Right lobe of liver (tissue), 6 donors: ENCODE measurements at places on chromosomes 2 and 18. TPM values are rescaled to one million over a fixed set of nuclear protein-coding genes. Genes with fewer than 3 reads are reported as not detected.

The FKBP1B gene
- total RNA-seq: 2.4 TPM

The DYSF gene
- total RNA-seq: 25.6 TPM

The TDRD15 gene
- total RNA-seq: 0.32 TPM

The WDSUB1 gene
- 4.3 TPM for total RNA-seq

DNA sequence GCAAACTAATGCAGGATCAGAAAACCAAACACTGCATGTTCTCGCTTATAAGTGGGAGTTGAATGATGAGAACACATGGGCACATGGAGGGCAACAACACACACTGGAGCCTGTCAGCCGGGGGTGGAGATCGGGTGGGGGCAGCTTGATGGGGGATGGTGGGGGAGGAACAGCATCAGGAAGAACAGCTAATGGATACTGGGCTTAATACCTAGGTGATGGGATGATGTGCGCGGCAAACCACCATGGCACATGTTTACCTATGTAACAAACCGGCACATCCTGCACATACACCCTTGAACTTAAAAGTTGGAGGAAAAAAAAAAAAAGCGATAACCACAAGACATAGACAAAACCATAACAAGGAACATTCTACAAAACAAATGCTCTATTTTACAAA is 10.4 kb downstream of the CHMP3 start:
- H3K4me1 ChIP-seq: no peaks in the 10 kb centered on the region
- DNase-seq: no peak
- H3K27ac ChIP-seq: no peak overlapping the region
- H3K36me3 ChIP-seq: no peaks in the 10 kb centered on the region
- H3K27me3 ChIP-seq: no peaks in the 10 kb centered on the region

The KCNS3 gene
- 2.0 TPM for total RNA-seq

GRCh38 chr2:139969323-139969722 is 1189.1 kb upstream of the NXPH2 start:
- H3K36me3 ChIP-seq: no peaks in the 10 kb centered on the region
- no peaks in the 10 kb centered on the region for H3K27me3 ChIP-seq
- DNase-seq: no peak
- H3K4me3 ChIP-seq: no peak overlapping the region
- H3K27ac ChIP-seq: no peak overlapping the region
- H3K4me1 ChIP-seq: no peaks in the 10 kb centered on the region

GRCh38 chr2:118122594-118123281 is 34.5 kb downstream of the INSIG2 start:
- no peak overlapping the region for H3K4me3 ChIP-seq
- H3K4me1 ChIP-seq: no peaks in the 10 kb centered on the region
- no peak for DNase-seq
- no peaks in the 10 kb centered on the region for H3K27me3 ChIP-seq
- peak overlapping the region; percentile 1 for H3K27ac ChIP-seq

The COQ10B gene
- 18.6 TPM for total RNA-seq

The CNTNAP5 gene
- not detected for total RNA-seq

The GPR45 gene
- not detected for total RNA-seq

GRCh38 chr2:73043929-73044832 is 27.3 kb downstream of the SFXN5 start:
- peaks cover 3% of the 10 kb centered on the region for H3K36me3 ChIP-seq
- no peak overlapping the region for H3K4me3 ChIP-seq
- DNase-seq: no peak
- H3K27me3 ChIP-seq: no peaks in the 10 kb centered on the region

GRCh38 chr2:207045531-207045930 is 106.2 kb downstream of the CPO start:
- H3K27me3 ChIP-seq: no peaks in the 10 kb centered on the region
- no peaks in the 10 kb centered on the region for H3K36me3 ChIP-seq
- H3K4me3 ChIP-seq: no peak overlapping the region
- no peak overlapping the region for H3K27ac ChIP-seq
- DNase-seq: no peak

DNA sequence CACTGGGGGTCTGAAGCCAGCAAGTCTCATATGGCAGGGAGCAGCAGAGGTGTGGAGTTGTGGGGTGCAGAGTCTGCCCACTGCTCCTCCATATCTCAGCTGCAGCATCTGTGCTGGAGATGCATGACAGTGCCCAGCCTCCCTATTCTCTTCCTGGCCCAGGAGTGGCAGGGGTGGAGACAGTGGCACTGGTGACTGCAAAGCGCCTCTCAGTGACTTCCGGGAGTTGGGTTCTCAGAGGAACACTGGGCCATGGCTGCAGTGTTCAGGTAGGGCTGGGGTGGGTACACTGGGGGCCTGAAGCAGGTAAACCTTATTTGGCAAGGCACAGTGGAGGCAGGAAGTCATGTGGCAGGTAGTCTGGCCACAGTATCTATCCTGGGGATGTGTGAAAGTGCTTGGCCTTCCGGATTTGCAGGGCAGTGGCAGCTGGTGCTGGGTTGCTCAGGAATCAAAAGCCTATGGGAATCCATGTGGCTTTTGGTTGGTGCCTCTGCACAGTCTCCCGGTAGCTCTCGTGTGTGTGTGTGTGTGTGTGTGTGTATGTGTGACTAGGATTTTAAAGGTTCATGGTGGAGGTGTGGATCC is 60.3 kb upstream of the THUMPD2 start:
- no peak overlapping the region for H3K27ac ChIP-seq
- DNase-seq: no peak
- H3K27me3 ChIP-seq: no peaks in the 10 kb centered on the region
- H3K4me3 ChIP-seq: no peak overlapping the region

GRCh38 chr2:47076586-47077441 is 78.3 kb downstream of the STPG4 start:
- H3K4me3 ChIP-seq: no peak overlapping the region
- DNase-seq: peak; percentile 42
- H3K4me1 ChIP-seq: peaks cover 3% of the 10 kb centered on the region
- H3K27me3 ChIP-seq: no peaks in the 10 kb centered on the region
- peak overlapping the region; percentile 57 for H3K27ac ChIP-seq

DNA sequence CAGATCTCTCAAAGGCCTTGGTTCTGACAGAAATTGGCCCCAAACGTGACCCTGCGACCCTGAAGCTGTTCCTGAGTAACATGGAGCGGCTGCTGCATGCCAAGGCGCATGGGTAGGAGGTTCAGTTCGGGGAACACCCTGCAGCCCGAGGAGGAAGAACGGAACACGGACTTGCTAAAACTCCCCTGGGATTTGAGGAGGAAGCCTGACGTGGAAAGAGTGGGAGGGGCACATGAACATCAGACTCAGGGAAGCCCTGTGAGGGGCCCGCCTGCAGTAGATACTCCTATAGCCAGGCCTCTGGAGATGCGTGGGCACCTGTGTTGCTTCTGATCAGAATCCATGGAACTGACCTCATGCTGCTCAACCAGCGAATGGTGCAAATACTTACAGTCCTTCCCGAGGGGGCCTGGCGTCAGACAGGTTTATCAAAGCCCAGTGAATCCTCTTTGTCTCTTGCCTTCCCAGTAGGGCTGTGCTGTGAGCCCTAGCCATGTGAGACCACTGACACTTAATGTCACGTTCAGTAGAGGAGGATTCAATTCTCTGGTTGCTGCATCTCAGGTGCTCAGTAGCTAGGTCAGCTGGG is 46.8 kb downstream of the IMPA2 start:
- H3K4me3 ChIP-seq: no peak overlapping the region
- peaks cover 24% of the 10 kb centered on the region for H3K36me3 ChIP-seq
- no peaks in the 10 kb centered on the region for H3K4me1 ChIP-seq
- H3K27ac ChIP-seq: no peak overlapping the region
- H3K27me3 ChIP-seq: no peaks in the 10 kb centered on the region

DNA sequence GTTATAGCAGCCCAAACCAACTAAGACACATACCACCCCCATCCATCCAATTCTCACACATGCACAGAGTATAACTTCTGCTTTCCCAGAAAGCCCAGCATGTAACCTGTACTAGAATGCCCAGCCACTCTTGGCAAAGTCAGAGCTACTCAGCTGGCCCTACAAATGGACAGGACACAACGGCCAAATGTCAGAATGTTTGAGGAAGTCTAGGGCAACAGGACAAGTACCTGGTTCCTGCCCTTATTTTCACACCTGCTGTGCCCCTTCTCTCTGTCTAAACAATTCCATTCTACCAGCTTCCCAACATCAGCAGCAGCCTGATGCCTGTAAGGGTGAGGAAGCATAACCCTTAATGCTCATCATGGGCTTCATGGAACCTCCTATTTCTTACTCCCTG is 15.1 kb upstream of the BZW1 start:
- H3K27me3 ChIP-seq: no peaks in the 10 kb centered on the region
- H3K4me1 ChIP-seq: peaks cover 31% of the 10 kb centered on the region

The IL37 gene
- not detected for total RNA-seq

The CTAGE1 gene
- not detected for total RNA-seq

The STON1 gene
- 1.7 TPM for total RNA-seq
